NCI-H1436 treated with DMSO at 0.1 percent for 48 hours (cell line): ENCODE measurements at places on chromosomes 16 and 17.

GRCh38 chr17:82320956-82321927 lies 3.8 kb upstream of the CD7 start:
- no peak for DNase-seq

DNA sequence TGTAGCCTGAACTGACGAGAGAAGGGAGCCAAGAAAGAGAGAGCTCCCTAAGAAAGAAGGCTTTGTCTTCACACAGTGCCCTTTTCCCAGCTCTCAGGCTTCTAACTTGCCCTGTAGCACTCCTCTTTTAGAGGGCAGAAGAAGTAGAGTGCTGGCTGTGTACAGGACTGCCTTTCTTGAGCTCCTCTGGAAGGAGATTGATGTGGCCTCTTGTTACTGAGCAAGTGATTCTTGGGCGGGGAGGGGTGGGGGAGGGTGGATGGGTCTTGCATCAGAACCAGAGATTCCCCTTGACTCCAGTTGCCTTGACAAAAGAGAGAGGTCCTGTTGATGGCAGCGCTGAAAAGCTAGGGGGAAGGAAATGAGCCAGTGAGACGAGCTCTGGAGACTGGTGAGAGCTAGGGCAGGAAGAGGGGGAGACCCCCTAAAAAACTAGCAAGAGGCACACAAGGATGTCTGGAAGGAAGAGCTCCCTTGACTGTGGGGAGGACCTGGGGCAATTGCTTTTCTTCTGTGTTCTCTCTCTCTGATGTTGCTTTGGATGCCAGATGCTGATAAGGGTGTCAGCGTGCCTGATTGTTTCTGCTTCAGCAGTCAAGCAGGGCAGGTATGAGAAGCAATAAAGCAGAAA lies 18.4 kb downstream of the GPR179 start:
- no peak for DNase-seq

GRCh38 chr17:80676096-80676466 lies 131.4 kb downstream of the RPTOR start:
- DNase-seq, result no peak

DNA sequence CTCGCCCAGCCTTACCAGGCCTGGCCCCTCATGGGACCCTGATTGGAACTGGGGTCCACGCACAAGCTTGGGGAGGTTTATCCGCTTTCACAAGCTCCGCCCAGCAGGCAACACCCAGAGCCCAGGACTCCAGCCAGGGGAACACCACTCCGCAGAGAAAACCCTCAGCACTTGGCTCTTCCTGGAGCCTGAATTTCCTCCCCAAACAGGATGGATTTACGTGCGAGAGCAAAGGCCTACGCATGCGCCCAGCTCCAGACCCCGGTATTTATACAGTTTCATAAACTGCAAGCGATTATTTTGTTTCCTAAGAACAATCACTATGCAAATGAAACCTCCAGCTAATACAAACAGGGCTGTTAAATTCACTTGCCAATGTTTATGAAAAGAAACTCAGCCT lies 22.8 kb downstream of the ZNF423 start:
- DNase-seq, result no peak

DNA sequence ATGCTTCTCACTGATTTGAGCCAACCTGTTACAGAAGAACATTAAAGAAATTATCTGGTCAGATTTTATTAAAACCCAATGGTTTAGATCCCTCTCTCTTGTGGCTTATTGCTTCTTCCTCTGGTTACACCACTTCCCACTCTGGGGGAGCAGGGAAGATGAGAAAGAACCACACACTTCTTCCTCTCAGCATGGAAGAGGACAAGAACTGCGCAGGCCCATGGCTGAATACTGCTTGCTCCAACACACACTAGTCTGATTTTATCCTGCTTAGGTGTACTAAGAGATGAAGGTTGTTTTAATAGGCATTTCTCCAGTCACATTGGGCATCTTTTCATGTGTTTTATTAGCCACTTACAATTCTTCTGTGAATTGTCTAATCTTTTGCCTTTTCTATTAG lies 27.6 kb downstream of the MAP3K3 start:
- DNase-seq, result no peak

- no peak for DNase-seq
These were observed 534 bp downstream of the GPATCH8 start for GRCh38 chr17:44502598-44503146.

- DNase-seq, result no peak
These were observed 67.9 kb upstream of the MARCHF10 start for GRCh38 chr17:62876063-62876462.

- DNase-seq, result no peak
These were observed 186.4 kb downstream of the SEC14L1 start for GRCh38 chr17:77327181-77327565.

DNA sequence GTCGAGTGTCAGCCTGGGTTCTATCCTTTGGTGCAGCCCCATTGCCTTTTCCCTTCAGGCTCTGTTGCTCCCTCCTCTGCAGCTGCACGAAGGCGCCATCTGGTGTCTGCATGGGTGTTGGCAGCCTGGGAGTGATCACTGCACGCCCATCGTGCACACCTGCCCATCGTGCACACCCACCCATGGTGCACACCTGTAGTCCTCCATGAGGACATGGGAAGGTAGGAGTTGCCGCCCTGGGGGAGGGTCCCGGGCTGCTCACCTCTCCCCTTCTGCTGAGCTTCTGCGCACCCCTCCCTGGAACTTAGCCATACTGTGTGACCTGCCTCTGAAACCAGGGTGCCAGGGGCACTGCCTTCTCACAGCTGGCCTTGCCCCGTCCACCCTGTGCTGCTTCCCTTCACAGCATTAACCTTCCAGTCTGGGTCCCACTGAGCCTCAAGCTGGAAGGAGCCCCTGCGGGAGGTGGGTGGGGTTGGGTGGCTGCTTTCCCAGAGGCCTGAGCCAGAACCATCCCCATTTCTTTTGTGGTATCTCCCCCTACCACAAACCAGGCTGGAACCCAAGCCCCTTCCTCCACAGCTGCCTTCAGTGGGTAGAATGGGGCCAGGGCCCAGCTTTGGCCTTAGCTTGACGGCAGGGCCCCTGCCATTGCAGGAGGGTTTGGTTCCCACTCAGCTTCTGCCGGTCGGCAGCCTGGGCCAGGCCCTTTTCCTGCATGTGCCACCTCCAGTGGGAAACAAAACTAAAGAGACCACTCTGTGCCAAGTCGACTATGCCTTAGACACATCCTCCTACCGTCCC lies 2.9 kb downstream of the CTRL start:
- no peak for DNase-seq

DNA sequence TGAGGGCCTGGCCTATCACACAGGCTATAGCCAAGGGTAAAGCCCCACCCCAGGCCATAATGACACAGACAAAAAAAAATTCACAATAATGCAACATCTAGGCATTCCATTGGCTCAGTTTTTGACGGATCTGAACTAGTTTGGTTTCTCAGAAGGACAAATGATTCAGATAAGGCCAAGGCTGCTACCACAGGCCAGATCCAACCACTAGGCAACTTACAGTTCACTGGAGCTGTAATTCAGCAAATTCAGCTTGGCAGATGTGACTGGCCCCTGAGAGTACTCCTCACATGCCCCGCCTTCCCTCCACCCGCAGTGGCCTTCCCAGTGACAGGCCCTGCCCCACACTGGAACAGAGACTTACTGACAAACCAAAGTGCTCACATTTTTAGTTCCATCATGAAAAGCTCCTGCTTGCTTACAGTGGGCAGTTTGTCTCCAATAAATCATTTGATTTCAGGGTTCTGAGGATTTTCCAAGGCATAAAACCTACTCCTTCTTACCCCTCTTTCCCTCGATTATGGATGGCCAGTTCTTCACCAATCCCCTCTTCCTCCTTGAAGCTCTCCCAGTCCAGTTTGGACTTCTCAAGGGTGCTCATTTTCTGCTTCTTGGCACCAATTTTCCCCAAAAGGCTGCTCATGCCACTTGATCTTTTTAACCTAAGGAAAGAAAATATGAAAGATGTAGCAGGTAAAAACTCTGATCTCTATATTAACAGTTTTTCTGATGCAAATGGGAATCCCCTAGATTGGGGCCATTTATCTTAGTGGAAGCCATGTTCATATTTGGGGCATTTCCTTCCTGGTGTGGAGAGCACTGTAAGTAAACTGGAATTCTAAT lies 53.3 kb upstream of the BCAR1 start:
- DNase-seq, result no peak

DNA sequence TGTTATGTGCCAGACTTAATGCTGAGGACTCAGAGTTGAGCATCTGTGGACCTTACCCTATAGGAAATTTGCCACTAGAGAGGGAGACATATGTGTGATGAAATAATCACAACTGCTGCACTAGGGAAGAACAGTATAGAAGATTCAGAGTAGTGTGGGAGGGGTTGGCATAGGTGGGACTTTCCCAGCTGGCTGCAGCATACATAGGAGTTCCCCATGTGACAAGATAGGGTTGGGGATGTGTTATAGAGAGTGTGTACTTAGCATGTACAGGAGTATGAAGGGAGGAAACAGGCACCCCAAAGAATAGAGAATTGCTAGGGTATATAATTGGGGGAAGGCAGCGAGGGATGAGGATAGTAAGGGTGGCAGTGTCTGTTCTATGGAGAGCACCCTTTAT lies 2.9 kb downstream of the NUP93 start:
- no peak for DNase-seq

DNA sequence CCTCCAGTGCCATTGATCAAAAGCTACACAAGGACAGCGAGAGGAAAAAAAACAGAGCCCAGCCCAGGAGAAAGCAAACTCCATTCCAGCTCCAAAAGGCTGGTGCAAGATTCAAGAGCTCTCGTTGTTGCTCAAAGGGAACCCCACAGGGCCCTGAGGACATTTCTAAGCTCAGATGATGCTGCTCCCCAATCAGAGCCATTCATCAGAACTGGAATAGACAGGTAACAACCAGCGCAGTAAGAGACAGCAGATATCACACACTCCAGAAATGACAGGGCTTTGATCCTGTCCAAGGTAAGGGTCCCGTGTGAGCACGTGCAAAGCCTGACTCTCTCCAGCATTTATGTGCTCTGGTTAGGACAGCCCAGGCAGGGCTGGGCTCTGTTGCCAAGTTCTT lies 20.1 kb downstream of the PMP22 start:
- DNase-seq, result no peak

DNA sequence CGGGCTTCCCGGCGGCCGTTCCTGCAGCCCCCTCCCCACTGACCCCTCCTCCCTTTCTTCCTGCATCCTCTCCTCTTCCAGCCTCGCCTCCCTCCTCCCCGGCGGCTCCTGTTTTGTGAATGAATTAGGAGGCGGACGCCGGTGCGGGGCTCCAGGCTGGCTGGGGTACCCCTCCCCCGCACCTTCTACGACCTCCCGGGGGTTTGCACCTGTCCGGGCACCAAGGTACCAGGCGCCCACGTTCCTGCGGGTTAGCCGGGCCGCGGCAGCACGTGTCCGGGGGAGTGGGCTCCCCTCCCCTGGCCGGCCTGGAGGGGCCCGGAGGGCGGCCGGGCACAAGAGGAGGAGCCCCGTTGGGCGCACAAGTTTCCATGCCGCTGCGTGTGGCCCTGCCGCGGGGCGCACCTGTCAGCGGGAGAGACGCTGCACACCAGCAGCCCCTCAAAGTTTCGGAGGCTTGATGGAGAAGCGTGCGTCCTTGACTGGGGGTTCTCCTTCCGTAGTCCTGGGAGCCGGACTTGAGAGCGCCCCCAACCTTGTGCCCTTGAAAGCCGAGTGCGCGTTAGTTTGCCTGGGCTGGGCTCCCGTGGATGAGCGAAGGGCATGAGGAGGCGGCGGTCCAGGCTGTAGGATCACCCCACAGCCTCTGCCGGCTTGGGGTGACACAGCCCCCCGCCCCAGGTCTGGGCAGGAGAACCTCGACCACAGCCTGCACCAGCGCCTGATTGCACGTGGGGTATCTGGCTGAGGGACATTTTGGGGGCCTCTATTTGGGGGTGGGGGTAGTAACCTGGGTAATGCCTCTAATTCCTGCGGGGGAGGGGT lies 1.2 kb downstream of the HAS3 start:
- DNase-seq, result no peak

- DNase-seq, result no peak
These were observed 10.7 kb downstream of the CCDC40 start for GRCh38 chr17:80047176-80047575.

GRCh38 chr16:65658787-65659220 lies 536.9 kb upstream of the CDH11 start:
- no peak for DNase-seq

GRCh38 chr17:16483021-16483645 lies 8.9 kb downstream of the LRRC75A start:
- DNase-seq, result no peak

DNA sequence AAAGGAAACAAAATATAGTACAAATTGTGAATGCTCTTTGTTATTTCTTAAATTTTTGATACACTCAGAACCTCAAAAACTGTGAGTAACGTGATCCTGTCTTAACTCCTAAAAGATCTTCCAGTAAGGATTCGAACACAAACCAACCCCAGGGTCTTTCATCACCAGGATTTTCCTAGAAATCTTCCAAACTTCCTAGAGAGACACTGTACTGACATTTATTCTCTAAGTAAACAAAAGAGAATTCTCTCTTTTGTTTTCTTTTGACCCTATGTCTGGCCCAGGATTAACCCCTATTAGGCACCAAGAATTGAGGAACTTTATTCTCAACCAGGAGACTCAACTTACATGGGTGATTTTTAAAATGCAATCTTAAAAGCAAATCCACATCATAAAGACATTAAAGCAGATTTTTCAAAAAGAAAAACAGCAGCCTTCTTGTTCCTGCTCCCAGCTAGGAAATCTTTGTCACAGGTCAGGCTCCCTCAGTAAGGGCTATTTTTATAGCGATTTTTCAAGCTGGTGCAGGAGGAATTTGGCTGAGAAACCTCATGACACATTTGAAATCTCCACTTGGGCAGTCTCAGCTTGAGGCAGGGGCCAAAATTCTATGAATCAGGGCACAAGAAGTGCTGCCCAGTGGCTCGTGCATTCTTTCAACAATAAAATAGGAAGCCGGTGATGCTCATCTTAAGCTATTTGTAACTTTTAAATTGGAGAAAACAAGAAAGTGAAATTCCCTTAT lies 6.2 kb upstream of the SMG1 start:
- no peak for DNase-seq

DNA sequence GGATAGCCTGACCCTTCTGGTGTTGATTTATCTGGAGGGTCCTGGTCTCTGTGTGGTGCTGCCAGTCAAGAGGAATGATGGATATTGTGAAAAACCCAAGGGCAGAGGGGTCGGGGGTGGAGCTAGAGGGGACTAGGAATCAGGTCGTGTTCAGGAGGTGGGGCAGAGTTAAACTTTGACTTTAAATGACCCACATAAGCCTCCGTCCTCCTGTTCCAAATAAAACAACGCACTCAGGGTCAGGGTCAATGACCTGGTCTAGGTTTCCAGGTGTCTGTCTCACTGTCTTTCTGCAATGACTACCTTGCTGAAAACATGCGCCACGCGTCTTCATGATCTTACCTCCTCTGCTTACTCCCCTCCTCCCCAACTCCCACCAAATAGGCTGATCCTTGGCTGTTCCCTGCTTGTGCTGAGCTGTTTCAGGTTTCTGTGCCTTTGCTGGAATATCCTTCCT lies 14.7 kb downstream of the AOC3 start:
- DNase-seq, result no peak

DNA sequence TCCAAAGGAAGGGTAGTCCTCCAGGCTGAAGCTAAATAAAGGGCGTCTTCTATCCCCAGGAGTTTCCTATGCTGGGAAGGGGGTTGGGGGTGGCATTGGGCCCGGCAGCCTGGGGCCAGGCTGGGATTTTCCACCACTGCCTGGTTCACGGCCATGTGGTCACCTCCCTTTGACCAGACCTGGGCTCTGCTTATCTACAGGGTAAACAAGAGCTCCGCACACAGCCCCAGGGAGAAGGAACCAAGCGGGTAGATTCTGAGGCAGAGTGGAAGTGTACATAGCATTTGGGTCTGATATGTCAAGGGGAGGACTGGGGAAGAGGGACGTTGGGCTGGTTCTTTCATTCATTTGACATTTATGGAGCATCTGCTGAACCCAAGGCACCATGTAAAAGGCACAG lies 27.2 kb upstream of the TMEM220 start:
- no peak for DNase-seq

- DNase-seq, result no peak
These were observed 23.0 kb upstream of the NSRP1 start for GRCh38 chr17:30093463-30094147.
